ENCODE measurements at places on chromosomes 2 and 18.

- no peak for DNase-seq
These were observed 24.4 kb downstream of the SATB2 start for GRCh38 chr2:199433204-199433832.

GRCh38 chr18:34993289-34993688, 47.9 kb upstream of the MAPRE2 start:
- DNase-seq, result no peak

DNA sequence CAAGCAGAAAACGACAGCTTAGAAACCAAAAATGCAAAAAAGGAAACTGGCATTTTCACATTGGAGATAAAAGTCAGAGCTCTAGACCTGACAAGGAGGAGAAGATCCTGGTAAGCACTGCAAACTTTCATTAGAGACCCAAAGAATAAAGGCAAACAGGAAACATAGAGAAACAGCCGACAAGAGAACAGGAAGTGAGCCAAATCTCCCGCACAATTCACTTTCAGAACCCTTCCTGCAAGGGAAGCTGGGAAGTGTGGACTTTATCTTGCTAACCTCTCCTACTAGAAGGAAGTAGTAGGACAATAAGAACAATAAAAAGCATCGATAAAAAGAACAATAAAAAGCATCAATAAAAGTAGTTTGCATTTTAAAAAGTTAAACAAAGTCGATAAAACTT, 417.8 kb upstream of the SPHKAP start:
- DNase-seq, result no peak

- DNase-seq, result no peak
These were observed 93.0 kb upstream of the CTDP1 start for GRCh38 chr18:79586436-79587225.

DNA sequence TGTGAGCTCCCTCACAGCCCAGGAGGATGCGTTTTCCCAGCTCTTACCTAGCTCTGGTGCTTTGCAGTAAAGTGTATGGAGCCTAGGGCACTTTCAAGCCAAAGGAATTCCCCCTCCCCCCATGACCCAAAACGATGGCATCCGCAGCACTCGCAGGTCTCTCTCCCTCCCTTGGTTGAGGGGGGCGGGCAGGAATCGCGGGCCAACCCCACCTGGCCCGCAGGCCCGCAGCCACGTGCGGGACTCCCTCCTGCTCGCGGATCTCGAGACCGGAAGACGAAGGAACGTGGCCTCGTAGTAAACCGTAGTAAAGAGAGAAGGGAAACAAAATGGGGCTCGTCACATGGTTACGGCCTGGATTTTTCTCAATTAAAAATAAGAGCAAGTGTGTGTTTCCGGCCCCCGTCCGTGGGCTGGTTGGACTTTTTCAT, 8.5 kb downstream of the IRS1 start:
- DNase-seq, result peak; percentile 30

- peak; percentile 22 for DNase-seq
These were observed 59.8 kb upstream of the SLC38A11 start for GRCh38 chr2:165015052-165015642.

DNA sequence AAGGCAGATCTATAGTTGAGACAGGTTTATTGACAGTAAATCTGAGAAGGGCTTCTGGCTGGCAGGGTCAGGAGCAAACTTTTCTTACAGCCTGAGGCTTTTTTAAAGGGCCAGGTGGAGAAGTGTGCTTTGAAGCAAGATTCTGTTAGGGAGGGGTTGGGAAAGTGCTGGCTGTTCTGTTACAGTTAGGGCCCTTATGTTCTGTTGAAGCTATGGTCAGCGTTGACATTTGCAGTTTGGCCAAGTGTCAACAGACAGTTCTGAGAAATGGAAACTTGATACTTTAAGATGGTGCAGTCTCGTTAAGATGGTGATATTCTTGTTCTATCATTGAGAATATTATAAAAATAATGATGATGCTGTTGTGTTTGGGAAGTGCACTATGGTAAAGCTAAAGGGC, 154.2 kb downstream of the RDH14 start:
- DNase-seq, result no peak

DNA sequence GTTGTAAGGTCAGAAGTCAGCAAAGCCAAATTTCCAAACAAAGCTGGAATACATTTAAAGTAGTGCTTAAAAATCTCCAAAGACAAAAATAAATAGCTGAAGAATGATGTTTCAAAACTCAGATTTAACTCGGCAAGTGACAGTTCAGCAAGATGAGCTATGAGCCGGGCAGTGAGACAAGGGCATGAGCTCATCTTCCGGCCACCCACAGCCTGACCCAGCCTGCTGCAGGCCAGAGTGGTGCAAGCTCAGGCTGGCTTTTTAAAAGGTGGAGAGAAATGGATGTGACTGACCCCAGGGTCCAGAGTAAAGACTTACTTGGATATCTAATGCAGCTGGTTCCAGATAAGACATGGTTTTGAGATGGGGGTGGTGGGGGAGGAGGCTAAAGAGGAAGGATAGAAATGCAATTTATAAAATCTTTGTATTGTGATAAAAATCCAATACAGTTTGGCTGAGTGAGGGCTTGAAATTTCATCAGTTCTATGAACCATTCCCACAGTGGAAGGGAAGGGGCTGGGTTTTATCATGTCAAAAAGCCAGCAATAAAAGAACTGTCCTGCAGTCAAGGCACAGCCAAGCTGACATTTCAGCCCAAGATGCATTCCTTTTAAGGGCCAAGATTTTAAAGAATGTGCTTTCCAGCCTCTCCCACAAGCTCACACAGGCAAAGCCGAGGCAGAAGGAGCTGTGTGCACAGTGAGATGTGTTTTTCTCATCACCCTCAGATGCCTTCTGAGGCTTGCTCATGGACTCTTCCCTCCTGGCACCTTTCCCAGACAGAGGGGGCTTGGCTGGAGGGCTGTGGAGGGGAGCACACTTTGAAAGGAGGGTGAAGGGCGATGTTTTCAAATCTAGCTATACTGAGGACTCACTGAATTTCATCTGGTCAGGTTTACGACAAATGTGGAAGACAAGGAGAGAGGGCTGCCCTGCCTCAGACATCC, 97.9 kb upstream of the KLHL29 start:
- no peak for DNase-seq

GRCh38 chr2:6627316-6627715, 238.4 kb downstream of the CMPK2 start:
- DNase-seq, result no peak

DNA sequence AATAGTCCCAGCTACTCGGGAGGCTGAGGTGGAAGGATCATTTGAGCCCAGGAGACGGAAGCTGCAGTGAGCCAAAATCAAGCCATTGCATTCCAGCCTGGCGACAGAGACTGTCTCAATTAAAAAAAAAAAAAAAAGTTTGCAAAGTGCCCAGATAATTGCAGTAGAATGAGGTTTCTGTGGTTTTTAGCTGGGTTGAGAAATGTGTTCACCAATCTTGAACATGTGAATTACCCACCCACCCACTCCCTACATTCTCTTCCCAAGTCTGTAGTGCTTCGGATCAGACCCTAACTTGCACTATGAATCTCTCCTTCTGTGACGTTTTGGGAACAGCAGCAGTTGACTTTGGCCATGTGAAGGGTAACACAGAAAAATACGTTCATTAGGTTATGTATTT, 247.3 kb downstream of the PTGR3 start:
- DNase-seq, result no peak

DNA sequence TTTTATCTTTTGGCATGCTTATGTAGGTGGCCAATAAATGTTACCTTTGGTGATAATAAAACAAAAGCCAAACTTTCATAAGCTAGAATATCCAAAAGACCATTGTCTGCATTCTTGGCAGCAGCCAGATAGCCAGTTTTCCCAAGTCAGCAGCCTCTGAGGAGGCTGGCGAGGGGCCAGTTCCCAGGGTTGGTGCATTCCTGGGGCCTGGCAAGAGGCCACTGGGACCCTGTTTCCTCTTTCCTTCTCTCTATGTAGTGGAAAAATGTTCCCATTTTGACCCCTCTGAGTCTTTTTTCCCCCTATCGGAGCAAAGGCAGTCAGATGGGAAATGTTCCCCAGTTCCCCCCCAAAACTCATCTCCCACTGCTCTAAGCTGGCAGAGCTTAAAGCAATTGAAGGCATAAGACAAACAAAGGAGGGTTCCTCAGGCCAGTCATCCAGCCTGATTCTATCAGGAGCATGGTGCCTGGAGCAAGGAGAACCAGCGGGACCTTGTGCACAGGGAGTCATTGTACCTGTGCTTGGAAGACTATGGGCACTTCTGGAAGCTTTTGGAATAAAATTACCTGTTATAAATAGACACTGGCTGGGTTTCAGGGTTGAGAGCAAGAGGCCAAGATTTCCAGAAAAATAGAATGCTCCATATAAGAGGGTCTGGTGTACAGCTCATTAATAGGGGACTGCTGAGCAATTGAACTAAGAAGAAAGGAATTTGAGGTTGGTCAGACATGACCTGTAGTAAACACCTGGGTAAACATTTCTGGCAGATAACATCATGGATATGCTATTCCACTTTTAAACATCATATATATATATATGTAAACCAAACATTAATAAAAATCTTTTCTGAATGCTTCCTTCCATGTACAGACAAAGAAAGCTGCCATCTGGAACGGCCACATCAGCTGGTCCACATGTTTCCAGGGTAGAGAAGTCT, 63.4 kb downstream of the NCKAP5 start:
- DNase-seq, result no peak

- DNase-seq, result no peak
These were observed 203.0 kb upstream of the REV1 start for GRCh38 chr2:99692785-99693184.

DNA sequence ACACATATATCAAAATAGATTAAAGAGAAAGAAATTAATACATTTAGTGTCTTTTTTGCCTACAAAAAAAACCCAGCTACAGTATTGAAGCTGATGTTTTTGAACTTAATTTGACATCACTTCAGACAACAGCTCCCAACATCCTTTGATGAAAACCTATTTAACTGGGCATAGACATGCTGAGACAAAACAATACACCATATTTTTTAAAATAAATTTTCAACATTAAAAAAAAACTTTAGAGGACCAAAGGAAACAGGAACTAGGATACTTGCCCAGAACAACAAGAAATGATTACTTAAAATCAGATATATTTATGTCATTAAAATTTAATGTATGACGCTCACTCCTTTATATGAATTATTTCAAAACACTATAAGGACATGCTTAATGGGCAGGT, 178.1 kb downstream of the MREG start:
- no peak for DNase-seq

GRCh38 chr18:79587226-79587741, 92.3 kb upstream of the CTDP1 start:
- DNase-seq, result no peak

- DNase-seq, result no peak
These were observed 28.6 kb downstream of the PLA2R1 start for GRCh38 chr2:160033732-160034392.

DNA sequence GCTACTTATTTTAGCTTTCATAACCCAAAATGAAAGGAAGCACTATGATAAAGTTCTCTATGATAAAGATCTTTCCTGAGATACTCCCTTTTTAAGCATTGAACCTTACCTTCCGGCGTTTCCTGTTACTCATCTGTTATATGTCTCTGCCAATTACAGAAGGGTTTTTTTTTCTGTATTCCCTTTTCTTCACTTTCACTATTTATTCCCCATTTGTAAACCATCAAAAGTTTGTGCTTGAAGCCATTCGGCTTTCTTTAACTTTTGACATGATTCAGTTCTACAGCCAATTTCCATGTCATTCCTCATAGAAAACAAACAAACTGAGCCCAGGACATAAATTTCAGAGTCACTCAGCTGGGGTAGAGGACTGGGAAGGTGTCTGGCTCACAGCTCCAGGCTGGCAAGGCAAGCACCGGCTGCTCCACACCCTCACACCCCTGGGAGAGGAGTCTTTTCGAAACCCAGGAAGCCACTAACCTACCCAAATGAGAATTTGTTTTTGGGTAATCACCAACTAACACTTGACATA, 429.4 kb upstream of the TRIB2 start:
- DNase-seq, result no peak

DNA sequence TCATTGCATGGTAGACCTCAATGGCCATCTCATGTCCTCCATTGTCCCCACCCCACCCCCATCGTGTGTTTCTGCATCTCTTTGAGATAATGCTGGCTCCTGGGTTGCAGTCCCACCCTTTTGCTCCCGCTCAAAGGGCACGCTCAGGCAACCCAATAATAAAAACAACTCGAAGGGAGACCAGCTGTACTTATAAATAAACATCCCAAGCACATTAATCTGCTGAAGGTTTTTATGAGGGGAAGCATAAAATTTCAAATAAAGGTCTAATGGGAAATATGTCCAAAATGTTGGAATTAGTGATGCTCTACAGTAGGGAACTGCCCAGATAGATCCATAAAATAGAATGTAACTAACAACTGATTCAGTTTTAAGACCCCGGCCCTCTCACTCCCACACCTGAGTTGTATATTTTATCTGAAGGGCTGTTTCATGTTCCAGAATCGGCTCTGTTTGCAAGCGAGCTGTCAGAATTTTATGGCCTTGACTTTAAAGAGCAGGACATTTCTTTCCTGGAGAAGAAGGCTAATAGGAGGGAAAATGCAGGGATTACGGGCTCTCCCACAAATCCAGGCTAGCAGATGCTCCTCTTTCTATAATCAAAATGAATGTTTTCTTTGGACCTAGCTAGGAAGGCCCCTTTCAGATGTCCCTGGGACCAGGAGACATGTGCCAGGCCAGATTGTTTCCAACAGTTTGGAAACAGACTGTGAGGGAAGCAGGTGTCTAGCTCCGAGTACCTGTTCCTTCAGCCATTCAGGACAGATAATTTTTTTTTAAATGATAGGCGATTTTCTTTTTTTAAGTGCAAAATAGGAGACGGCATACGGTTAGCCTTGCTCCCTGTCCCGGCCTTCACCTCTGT, 103.7 kb downstream of the APOB start:
- DNase-seq, result no peak

GRCh38 chr2:85733121-85733960, 20.4 kb upstream of the ATOH8 start:
- DNase-seq, result no peak

DNA sequence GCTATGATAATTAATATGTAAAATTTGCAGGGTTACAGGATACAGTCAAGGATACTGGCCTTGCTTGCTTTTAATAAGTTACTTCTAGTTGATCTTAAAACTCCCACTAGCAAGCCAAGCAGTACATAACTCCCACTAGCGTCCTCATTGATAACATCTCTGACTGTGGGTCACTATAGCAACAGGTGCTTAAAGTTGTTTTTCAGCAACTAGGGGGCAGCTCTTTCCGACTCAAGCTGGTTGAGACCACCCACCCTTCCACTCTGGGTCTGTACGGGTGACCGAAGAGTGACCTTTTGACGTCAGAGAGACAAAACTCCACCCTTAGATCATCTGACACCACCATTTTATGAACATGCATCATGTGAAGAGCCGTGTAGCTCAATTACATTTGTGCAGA, 208.6 kb downstream of the MYO1B start:
- no peak for DNase-seq

- peak; percentile 32 for DNase-seq
These were observed 39.2 kb downstream of the BIN1 start for GRCh38 chr2:127067620-127068350.

- no peak for DNase-seq
These were observed 56.1 kb downstream of the CNTNAP5 start for GRCh38 chr2:124081154-124081716.

- no peak for DNase-seq
These were observed 16.3 kb upstream of the CDH2 start for GRCh38 chr18:28193177-28193778.

GRCh38 chr2:109435901-109436598, 177.7 kb downstream of the SEPTIN10 start:
- no peak for DNase-seq
